ENCODE measurements at places on chromosomes 2 and 18.

GRCh38 chr2:23200068-23200786 is 184.8 kb upstream of the KLHL29 start:
- DNase-seq, result no peak

DNA sequence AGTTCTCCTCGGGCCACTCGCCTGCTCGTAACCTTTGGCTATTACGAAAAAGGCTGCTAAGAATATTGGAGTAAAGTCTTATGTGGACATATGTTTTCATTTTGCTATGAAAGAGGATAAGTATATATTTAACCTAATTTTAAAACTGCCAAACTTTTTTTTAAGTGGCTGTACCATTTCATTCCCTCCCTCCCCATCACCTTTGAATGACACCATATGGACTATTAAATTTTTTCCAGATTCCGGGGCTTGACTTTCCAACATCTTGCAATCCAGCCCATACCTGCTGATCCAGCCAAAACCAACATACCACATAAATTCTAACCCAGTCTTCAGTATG is 31.5 kb downstream of the REEP1 start:
- DNase-seq, result no peak

DNA sequence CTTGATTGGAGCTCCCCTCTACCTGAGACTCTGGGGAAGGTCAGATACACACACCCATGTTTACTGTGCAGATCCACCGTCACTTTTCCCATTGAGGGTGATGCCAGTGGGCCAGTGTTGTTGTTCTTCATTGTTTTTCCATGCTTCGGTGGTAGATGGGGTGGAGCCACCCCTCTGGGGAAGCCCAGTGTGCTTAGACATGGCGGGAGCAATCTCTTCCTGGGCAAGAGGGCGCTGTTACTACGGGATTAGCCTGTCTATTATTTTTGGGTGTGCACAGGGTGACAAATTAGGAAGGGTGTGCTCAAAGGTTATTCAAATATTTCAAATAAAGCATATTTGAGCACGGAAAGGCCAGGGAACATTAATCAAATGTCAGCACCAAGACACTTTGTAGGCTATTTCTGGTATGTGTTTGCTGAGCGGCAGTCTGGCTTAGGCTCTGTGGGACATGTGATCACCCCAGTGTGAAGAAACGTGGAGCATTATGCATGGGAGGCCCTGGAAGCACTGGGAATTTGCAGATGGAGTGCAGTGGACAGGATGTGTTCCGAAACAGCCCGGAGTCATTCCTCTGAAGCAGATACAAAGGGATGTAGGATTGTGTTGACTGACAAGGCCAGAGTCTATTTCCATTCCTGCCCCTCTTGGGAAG is 34.8 kb upstream of the SMIM21 start:
- DNase-seq, result no peak

- DNase-seq, result no peak
These were observed 128.0 kb upstream of the SETBP1 start for GRCh38 chr18:44552706-44553105.

GRCh38 chr18:25935356-25935755 is 155.1 kb downstream of the SS18 start:
- no peak for DNase-seq

GRCh38 chr18:57023275-57023882 is 123.5 kb upstream of the BOD1L2 start:
- DNase-seq, result no peak

DNA sequence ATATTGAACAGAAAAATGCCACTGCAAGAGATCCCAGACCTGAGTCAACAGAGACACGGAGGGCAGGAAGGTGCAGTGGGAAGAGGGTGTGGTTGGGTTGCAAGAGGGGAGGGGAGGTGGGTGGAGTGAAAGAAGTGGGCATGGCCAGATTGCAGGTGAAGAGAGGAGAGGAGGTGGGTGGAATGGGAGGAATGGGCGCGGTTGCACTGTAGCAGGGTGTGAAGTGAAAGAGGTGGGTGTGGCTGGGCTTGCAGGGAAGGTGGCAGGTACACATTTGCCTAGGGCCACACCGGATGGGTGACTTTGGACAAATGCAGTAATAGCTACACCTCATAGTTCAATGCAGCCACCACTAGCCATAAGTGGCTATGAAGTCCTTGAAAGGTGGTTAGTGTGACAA is 71.1 kb downstream of the DOCK10 start:
- no peak for DNase-seq

- no peak for DNase-seq
These were observed 487.0 kb downstream of the SLC4A3 start for GRCh38 chr2:220114443-220114842.

DNA sequence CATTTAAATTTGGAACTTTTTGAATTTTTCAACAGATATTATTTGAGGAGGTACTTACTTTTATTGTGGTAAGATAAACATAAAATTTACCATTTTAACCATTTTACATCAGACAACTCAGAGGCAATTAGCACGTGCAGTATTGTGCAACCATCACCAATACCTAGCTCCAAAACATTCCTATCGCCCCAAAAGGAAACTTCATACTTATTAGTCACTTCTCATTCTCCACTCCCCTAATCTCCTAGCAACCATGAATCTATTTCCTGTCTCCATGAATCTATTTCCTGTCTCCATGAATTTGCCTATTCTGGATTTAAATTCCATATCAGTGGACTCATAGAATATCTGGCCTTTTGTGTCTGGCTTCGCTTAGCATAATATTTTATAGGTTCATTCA is 69.9 kb upstream of the FAM136A start:
- no peak for DNase-seq

DNA sequence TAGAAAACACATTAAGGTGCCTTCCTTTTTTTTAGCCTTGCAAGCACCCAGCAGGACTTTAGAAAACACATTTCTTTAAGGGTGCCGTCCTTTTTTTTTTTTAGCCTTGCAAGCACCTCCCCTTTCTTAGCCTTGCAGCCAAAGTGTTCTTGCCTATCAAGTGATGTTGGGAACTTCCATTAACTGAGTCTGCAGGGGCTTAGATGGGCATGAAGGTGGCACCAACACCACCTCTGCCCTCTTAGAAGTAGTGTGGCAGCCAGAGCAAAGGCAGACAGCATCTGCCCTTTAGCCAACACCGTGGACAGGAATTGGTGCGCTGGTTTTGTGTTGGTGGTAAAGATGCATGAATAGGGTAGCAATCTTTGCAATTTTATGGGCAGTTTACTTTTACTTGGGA is 211.6 kb upstream of the SP5 start:
- DNase-seq, result no peak

DNA sequence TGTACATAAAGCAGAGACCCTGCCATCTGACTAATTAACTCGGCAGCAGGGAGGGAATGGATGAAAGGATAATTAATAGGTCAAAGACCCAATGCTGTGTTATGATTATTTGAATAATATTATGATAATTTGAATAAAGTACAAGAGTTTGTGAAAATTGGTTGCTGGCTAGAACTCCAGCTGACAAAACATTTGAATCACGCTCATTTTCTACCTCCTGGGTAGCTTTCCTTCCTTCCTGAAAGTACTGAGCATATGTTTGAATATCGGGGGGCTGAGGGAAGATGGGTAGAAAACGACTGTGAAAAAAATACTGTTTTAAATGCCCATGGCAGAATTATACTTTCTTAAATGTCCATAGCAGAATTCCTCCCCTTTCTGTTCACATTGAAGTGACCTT is 243.6 kb upstream of the RBMS1 start:
- DNase-seq, result no peak

GRCh38 chr2:86285571-86285970 is 51.9 kb downstream of the REEP1 start:
- DNase-seq, result no peak

DNA sequence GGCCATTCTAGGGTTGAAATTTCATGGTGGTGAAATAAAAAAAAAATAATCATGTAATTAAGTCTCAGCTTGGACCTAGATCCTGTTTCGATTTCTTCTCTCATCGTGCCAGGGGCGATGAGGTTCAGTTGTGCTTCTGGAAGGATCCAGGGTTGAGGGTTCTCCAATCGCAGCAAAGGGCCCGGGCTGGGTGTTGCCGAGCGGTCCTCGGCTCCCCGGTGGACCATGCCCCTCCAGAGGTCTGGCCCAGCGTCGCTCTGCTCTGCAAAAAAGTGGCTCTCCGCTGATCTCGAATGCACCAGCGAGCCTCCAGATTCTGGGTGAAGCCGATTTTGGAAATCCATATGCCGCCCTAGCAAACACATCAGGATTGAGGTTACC is 39.0 kb downstream of the EN1 start:
- no peak for DNase-seq

- DNase-seq, result no peak
These were observed 11.3 kb upstream of the ERBB4 start for GRCh38 chr2:212549941-212550340.

- no peak for DNase-seq
These were observed 284.0 kb upstream of the CWC22 start for GRCh38 chr2:180291060-180291459.

GRCh38 chr18:44062345-44062744 is 618.3 kb upstream of the SETBP1 start:
- DNase-seq, result no peak

GRCh38 chr18:79690586-79691482 is 11.2 kb downstream of the CTDP1 start:
- DNase-seq, result no peak

DNA sequence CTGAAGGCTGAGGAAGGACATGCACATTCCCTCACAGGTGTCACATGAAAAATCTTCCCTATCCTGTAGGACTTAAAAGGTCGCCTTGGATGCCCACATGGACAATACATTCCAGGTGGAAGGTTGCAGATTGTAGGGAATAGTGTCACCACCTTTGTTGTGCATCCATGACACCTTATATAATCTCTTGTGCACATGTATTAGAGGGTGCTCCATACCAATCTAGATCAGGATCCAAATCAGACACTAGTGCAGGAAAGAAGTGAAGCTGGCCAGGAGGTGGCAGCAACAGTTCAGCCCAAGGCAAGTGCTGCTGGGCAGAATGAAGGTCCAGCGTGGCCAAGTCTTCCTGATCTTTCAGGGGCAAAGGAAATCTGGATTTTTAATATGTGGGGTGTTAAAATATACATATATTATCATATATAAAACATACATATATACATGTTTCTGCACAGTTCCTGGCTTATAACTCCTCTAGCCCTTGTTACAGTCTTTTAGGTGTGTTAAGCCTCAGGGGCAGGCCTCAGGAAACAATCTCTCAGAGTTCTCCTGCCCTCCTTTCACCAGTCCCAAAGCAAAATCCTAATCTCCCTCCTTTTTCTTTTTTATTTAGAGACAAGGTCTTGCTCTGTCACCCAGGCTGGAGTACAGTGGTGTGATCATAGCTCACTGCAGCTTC is 16.6 kb downstream of the NIF3L1 start:
- DNase-seq, result peak; percentile 64

- DNase-seq, result peak; percentile 27
These were observed 608 bp downstream of the CDH7 start for GRCh38 chr18:65751155-65752085.

GRCh38 chr2:9533663-9534062 is 22.0 kb downstream of the ADAM17 start:
- no peak for DNase-seq

GRCh38 chr2:8121826-8122513 is 559.9 kb upstream of the ID2 start:
- DNase-seq, result no peak
